Activated T-cell treated with anti-CD3 and anti-CD28 coated beads for 48 hours (primary cell): ENCODE measurements at places on chromosomes 13 and 19.

GRCh38 chr13:23668562-23668961 is 98.3 kb downstream of the TNFRSF19 start:
- no peak for DNase-seq

GRCh38 chr13:20994441-20994821 is 67.0 kb downstream of the LATS2 start:
- DNase-seq = no peak

GRCh38 chr13:83232626-83233025 is 649.6 kb downstream of the SLITRK1 start:
- no peak for DNase-seq

GRCh38 chr13:80866921-80867320 is 526.0 kb upstream of the SPRY2 start:
- no peak for DNase-seq

DNA sequence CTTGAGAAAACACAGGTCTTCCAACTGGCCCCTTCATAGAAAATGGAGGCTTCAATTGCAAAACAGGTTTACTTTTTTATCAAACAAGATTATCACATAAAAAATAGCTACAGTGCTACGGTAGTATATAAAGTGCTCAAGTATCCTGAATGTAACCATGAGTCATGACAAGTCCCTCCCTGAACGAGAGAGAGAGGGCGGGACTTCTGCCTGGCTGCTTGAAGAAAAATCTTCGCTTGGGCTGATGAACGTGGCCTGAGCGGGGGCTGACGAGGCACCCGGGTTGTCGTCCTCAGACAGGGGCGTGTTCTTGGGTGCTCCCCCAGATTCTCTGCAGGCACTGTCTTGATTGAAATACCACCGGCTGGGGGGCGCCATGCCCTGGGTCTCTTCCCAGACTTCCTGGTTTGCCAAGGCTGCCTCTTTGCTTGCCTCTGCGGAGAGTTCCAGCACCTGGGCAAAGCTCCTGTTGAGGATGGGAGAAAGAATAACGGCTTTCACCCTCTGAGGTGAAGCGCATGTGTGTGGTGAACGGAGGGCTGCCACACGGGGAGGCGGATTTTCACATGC is 23.2 kb upstream of the CPAMD8 start:
- no peak for DNase-seq

DNA sequence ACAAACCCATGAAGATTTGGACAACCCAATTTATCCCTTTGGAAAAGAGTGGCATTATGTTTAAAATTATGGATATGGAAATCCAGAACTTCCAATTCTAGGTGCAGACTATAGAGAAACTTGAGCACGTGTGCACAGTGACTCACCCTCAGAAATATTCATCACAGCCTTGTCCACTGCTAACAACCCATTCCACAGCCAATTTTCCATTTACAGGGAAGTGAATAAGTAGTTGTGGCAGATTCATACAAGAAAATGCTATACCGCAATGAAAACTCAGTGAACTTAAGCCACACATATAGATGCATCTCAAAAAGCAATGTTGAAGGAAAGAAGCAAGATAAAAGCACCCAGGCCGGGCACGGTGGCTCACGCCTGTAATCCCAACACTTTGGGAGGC is 133.3 kb downstream of the USP12 start:
- no peak for DNase-seq

- DNase-seq = no peak
Observed at GRCh38 chr13:112802802-112803195, 113.0 kb downstream of the ATP11A start.

GRCh38 chr13:95573221-95573620 is 20.7 kb downstream of the CLDN10 start:
- DNase-seq = no peak

- DNase-seq = no peak
Observed at GRCh38 chr13:110293037-110293436, 13.9 kb downstream of the COL4A1 start.

DNA sequence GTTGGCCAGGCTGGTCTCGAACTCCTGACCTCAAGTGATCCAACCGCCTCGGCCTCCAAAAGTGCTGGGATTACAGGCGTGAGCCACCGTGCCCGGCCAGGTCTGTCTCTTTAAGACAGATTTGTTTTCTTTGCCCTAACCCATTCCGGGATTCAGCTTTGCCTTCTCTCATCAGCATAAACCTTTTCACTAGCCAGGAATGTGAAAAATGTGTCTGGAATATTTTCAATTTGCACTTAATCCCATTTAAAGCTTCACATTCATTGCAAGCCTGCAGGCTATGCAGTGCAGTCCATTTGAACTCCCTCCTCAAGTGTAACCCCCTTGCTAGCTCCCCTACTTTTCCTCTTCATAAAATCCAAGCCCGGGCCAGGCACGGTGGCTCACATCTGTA is 880 bp upstream of the TMEM160 start:
- DNase-seq = no peak

DNA sequence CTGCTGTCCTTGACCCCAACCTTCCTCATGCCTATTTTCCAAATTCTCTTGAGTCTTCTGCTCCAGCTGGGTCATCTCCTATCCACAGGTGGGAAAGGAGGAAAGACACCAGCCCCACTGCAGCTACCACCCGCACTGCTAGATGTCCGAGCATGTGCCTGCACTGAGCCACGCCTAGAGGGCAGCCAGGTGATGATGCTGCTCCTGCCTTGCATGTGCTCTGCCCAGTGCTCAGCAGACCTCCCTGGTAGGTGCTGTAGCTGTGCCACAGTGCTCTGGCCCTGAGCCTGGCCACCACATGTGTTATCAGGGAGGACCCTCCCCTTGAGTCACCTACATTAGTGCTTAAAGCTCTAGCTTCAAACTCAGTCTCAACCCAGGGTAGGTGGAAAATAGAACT is 6.9 kb upstream of the CYSLTR2 start:
- no peak for DNase-seq

DNA sequence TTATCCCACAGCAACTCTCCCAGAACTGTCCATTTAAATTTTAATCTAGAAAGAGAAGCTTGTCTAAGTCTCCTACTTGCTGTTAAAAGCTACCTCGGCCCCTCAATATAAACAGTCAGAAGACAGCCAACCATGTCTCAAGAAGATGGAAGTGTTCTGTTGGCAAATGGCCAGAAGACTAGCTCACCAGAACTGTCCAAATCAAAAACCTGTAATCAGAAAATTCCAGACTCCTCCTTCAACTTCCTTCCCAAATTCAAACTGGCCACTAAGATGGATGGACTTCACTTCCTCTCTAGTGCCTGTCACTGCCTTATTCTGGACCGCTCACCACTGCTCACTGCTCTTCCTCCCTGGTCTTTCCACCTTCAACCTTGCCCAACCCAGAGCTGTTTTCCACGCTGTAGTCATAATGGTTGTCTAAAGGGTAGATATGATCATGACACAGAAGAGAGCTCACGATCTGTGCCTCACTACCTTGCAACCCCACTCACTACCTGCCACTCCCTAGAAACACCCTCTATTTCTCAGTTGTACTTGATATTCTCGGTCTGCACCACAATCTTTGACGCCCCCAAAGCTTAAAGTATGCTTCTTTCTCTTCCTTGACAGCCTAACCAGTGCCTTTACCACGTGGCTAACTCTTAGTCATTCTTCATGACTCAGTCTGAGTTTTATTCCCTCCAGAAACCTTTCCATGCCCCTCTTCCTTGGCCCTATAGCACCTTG is 9.2 kb downstream of the FGF14 start:
- no peak for DNase-seq
